ENCODE measurements at places on chromosomes 16 and 17. TPM values are rescaled to one million over a fixed set of nuclear protein-coding genes. Genes with fewer than 3 reads are reported as not detected.

The KRT27 gene
- total RNA-seq: 0.06 TPM

The KRTAP9-2 gene
- total RNA-seq: not detected

The TMC6 gene
- total RNA-seq: 9.6 TPM

The TEKT1 gene
- total RNA-seq: 0.21 TPM

The RHBDL1 gene
- 0.63 TPM for total RNA-seq

The KLHL10 gene
- total RNA-seq: not detected

The C17orf78 gene
- total RNA-seq: not detected

The MAP2K4 gene
- 26.6 TPM for total RNA-seq

The TMEM132E gene
- total RNA-seq: not detected

The GPR139 gene
- total RNA-seq: not detected

The TMEM98 gene
- 45.5 TPM for total RNA-seq

The SLC35B1 gene
- total RNA-seq: 87.0 TPM

The TMC7 gene
- total RNA-seq: 6.9 TPM

The KCNJ2 gene
- 0.08 TPM for total RNA-seq

The ADCY9 gene
- 6.4 TPM for total RNA-seq

The CCL16 gene
- not detected for total RNA-seq

The RAB26 gene
- 3.6 TPM for total RNA-seq

The SLX1A gene
- 13.7 TPM for total RNA-seq

The C16orf89 gene
- total RNA-seq: not detected

The PITPNC1 gene
- 23.8 TPM for total RNA-seq

The SLFN12 gene
- 0.07 TPM for total RNA-seq

The PRAC1 gene
- not detected for total RNA-seq

The FAHD1 gene
- total RNA-seq: 49.0 TPM

The KCNJ12 gene
- 1.5 TPM for total RNA-seq

The ATP2A3 gene
- total RNA-seq: 5.5 TPM

The OR2C1 gene
- not detected for total RNA-seq

The HCRT gene
- not detected for total RNA-seq
